NCI-H187 treated with DMSO at 0.1 percent for 48 hours (cell line): ENCODE measurements at places on chromosomes 2 and 18.

GRCh38 chr2:178136321-178137025 is 24.2 kb downstream of the RBM45 start:
- DNase-seq, result no peak

DNA sequence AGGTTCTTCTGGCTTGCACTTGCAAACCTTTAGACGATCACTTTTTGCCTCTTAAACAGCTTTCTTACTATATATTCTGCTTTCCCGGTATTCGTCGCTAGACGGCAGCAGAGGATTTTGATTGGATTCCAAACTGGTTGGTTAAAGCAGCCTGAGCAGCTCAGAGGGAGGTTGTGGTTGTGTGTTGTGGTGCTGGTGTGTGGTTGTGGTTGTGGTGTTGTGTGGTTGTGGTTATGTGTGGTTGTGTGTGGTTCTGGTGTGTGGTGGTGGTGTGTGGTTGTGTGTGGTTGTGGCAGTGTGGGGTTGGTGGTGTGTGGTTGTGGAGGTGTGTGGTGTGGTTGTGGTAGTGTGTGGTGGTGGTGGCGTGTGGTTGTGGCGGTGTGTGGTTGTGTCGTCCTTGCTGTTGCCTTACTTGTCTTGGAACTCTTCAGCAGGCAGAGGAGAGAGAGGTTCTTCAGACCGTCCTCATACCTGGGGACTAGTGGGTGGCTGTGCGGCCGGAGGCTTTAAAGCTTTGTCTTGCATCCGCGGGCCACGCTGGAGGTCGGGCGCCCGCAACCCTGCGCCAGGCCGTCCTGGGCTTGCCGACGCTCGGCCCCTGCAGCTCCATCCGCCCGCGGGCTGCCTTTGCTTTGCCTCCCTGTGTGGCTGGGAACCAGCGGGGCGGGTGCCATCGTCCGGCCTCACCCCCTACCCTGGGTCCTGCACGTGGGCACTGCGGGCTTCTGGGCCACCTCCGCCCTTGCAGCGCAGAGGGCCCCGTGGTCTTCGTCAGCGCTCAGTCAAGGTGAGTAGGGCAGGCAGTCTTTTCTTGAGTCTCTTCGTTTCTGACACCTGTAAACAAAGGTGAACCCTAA is 190.8 kb downstream of the ARHGAP28 start:
- DNase-seq, result peak; percentile 3

DNA sequence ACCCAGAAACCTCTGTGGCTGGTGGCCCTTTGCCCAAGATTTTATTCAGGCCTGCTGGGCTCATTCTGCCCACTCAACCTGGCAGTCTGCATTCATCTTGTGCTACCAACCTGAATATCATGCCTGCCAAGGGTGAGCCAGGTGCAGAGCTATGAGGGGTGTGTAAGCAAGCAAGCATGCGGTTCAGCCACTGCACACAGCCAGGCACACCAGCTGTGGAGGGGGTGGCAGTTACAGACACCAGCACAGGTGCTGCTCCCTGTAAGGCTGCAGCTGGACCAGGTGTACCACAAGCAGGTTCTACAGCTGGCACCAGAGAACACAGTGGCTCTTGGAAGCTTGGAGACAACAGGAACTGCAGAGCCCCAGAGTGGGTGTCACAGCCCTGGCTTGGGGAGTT is 633.2 kb downstream of the FBXO15 start:
- DNase-seq, result no peak

- no peak for DNase-seq
Observed at GRCh38 chr2:218383892-218384519, 1.9 kb downstream of the SLC11A1 start.

DNA sequence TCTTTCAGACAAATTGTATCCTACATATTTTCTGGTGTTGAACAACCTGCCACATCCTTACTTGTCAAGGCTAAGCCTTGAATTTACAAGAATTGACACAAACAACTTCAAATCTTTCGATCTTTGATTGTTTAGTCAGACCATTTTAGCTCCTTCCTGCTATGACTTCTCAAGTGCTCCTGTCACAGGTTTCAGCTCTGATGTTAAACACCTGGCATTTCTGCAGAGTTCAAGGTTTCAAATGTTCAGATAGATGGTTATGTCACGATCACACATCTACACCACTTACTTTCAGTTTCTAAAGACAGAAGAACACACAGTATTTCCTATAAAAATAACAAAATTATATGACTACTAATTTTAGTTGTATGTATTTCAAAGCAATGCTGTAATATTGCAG is 84.0 kb downstream of the RND3 start:
- no peak for DNase-seq

DNA sequence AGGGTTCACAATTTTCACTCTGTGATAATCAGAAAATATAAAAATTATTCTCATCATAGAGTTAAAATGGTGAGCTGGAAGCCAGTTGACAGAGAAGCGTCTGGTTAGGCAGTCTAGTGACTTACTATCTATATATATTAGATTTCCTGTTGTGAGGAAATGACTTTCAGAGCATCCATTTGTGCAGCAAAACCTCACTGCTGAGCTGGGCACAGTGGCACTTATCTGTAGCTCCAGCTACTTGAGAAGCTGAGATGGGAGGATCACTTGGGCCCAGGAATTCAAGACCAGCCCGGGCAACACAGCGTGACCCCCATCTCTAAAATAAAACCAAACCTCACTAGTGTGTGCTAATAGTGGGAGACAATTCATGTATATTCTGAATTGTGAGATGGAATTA is 7.2 kb upstream of the KIAA2012 start:
- no peak for DNase-seq

DNA sequence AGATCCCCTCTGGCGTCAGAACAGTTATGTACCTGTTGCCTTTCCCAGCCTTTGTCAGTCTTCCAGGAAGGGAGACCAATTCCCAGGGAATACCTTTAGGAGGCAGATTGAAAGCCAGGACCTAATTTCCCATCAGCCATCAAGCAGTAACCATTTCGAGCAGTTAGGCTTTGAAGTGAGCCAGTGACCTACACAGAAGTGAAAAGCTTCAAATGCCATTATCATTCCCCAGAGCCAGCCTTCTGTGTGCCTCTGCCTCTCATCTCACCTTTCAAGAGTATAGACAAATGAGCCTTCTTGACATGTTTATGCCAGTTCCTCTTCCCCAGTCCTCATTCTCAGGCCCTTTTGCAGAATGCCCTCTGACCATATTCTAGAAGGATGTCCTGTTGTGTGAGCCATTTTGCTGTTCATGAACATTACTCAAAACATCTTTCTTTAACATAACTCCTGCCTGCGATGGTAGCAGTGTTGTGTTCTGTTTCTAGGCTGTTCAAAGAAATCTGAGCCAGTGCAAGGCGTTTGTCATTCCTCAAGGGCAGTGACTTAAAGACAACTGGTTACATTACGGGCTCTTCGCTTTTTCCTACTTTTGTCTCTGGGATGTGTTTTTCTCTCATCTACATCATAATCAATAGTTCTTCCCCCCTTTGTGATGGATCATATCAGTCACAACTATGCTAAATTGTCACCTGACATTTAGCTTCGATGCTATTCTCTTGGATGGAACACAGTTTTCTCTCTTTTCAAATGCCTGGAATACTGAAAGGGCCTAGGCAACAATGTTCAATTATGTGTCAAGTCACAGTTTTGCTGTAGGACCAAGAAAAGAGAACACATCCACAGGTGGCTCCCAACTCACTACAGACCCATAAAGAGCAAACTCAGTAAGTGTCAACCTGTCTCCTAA is 138.6 kb downstream of the ALK start:
- no peak for DNase-seq
